ENCODE measurements at places on chromosomes 12 and 14.
A peak's percentile ranks its signal among the peaks of the same experiment; 100 is the strongest.

DNA sequence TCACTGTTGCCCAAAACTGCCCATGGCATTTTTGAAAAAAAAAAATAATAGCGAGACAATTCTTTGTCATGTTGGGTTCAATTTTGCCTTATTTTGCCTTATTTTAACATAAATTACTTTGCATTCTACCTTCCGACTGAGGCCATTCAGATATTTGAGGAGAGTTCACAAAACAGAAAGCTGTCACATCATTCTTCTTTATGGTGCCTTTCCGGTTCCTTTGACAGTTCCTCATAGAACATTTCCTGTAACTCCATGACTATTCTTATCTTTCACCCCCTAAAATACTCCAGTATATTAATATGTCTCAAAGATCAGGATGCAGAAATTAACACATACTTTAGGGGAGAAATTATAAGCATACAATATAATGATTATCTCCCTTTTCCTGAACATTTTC is 476.7 kb downstream of the NOVA1 start:
- no peak for DNase-seq

DNA sequence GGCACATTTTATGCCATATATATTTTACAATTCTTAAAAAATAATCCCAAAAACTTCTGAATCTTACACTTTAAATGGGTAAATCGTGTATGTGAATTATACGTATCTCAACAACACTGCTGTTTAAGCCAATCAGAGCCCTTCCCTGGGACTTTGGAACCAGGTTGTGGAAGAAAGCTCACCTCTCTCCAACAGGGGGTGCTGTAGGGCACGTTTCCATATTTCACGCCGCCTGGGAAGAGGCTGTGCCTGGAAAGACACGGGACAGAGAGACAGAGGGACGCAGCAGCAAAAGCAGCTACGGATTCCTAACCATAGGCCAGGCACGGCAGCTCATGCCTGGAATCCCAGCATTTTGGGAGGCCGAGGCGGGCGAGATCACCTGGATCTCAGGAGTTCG is 29.4 kb upstream of the FBRSL1 start:
- no peak for DNase-seq

DNA sequence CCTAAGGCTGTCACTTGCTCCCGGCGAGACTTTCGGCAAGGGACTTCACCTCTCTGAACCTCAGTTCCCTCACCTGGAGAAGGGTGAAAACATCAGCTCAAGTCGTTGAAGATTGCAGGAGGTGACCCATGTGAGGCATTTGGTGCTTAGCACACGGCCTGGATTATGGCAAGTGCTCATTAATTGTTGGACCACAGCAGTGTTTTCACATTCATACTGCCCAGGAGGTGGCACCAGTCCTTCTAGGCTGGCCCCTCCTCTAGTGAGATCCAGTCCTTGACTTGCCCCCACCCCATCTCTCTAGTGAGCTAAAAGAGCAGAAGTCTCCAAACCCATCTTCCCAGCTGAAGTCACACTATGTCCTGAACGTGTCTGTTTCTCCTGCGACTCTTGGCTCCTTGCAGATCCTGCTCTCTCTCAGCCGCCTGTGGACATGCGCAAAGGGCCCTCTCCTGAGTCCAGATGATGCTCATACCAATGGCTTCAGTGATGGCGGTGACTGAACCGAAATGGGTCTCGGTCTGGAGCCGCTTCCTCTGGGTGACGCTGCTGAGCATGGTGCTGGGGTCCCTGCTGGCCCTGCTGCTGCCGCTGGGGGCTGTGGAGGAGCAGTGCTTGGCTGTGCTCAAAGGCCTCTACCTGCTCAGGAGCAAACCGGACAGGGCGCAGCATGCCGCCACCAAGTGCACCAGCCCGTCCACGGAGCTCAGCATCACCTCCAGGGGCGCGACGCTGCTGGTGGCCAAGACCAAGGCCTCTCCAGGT is 1.6 kb downstream of the FICD start:
- no peak for DNase-seq

- no peak for DNase-seq
These were observed 555.1 kb downstream of the FOXG1 start for GRCh38 chr14:29321646-29322045.

DNA sequence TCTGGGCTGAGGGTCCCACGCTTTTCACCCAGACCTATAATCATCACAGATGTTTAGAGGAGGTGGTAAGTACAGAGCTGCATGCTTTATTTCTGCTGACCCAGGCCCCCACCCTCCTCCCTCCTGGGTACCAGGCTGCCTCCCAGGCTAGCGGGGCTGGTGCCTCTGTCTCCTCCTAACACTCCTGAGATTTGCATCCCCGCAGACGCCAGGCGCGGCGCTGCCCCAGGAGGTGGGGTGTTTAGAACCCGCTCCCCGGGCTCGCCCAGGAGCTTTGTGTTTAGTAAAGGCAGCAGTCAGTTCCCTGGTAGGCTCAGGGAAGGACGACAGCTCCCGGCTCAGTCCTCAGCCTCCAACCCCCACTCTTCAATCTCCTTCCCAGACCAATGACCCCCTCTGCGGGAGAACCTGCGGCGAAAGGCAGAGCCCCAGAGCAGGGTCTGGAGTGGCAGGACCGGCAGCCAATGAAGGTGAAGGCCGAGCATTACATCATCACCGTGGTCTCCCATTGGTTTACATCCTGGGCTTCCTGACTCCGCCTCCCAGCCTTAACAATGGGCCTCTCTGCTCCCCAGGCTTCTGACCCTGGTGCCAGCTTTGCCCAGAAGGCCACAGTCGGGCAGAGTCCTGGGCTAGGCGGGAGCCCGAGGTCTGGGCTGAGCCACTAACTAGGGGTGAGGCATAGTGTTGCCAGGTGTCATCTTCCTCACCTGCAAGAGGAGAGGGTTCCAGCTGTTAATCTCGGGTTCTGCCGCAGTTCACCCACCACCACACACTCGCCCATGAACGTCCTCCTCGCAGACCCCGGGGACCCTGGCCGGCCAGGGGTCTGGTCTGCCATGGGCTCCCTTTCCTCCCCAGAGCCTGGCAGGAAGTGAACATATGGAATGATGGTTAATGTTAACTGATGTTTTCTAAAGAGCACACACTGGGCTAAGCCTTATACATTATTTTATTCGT is 57.5 kb downstream of the CALM1 start:
- DNase-seq, result peak; percentile 85

GRCh38 chr12:8701046-8701660 is 3.4 kb downstream of the RIMKLB start:
- no peak for DNase-seq

GRCh38 chr12:20342111-20342510 is 26.2 kb upstream of the PDE3A start:
- no peak for DNase-seq

- DNase-seq, result no peak
These were observed 50.1 kb downstream of the RERG start for GRCh38 chr12:15171012-15171655.

- no peak for DNase-seq
These were observed 6.7 kb downstream of the STAC3 start for GRCh38 chr12:57244312-57244696.
